ENCODE measurements at places on chromosomes 3 and 15.

- no peak for DNase-seq
Observed at GRCh38 chr3:58899159-58899952, 150.5 kb downstream of the CFAP20DC start.

- DNase-seq = no peak
Observed at GRCh38 chr3:63390710-63391230, 112.7 kb downstream of the SYNPR start.

- DNase-seq = no peak
Observed at GRCh38 chr3:110767838-110768237, 303.8 kb upstream of the NECTIN3 start.

DNA sequence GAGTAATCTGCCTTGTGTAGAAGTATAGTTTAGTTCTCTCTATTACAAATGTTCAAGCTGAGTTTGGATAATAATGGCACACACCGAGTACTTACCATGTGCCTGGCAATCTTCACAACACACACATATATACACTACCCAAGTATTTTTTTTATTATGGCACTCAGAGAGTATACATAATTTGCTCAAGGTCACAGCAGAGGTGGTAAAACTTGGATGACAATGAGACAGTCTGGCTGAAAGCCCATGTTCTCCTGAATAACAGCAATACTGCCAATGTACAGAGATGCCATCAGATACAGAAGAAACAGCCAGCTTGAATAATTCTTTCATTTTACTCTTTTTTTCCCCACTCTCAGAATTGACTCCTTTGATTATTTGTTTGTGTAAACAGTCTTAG, 460.0 kb downstream of the CNTN6 start:
- no peak for DNase-seq

DNA sequence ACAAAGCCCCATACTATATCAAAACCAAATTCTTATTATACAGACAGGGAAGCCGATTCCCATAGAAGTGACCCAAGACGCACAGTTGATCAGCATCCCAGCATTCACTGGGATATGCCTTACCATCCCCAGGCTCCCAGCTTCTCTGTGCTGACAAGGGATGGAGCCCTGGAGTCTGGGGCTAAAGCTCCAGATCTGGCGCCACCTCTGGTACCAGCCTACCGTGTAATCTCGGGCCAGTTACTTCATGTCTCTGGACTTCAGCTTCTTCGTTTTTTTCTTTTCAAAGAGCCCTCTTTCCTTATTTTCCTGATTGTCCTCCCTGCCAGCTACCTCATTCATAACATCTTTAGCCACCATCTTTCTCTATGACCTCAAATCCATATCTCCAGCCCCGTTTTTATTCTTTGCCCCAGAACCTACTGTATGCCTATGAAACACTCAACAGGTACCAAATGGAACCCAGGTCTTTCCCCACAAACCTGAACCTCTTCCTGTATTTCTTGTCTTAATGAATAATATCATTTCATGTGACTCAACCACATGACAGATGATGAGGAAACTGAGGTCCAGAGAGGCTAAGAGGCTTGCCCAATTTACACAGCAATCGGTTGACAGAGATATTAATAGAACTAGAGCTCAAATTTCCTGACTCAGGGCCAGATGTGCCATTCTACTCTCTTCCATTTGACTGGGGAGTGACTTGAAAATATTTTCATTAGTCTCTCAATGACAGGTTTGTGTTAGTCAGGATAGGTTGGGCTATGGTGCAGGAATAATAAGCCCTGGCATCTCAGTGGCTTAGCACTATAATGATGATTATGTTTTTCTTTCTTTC, 85.4 kb upstream of the TLE3 start:
- DNase-seq = no peak

DNA sequence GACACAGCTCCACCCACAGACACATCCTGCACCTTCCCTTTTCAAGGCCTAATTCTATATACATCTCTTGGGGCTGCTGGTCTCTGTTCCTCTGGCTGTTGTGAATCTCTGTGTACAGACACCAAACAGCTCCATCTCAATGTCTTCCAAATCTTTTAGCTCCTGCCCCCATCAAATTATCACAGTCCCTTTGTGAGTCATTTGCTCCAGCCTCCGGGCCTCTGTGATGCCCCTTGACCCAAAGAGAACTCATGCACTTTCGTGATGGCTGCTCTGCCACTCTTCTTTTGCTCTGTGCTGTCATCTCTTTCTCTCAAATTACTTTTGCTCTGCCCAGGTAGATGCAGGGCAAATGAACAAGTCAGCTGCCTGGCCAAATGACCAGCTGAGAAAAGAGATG, 369.0 kb upstream of the CDIN1 start:
- no peak for DNase-seq

GRCh38 chr3:128294999-128295468, 141.8 kb downstream of the EEFSEC start:
- DNase-seq = no peak

- DNase-seq = no peak
Observed at GRCh38 chr15:56723787-56724186, 9.5 kb downstream of the ZNF280D start.

DNA sequence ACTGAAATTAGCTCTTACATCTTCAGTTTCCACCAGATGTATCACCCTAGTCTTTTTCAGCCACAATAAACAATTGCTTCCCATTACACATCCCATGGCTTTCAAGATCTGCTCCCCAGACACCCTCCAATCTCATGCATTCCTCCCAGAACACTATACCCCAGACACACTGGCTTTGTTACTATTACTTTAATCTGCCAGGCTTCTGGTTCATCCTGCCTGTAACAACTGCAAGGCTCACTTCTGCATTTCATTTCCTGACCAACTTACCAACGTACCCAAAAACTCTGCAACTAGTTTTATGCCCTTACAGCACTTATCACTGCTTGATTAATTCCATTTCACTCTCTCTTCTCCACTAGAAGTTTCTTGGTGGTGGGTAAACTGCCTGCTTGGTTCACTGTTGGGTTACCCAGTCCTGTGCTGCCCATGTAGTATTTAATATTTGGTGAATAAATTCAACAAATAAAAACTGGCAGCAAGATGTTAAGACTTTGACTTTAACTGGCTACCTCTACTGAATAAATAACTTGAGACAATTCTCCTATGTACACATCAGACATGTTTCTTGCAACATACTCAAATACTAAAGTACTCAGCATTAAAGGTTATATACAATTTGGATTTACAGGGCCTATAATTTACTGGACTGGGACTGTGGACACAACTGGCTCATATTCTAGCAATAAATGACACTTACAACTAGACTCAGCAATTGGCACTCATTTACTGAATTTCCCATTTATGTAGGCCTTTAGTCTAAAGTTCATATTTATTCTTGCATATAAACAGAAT, 2.7 kb downstream of the RPL22L1 start:
- DNase-seq = no peak

GRCh38 chr3:24145981-24146822, 201.1 kb downstream of the NR1D2 start:
- DNase-seq = no peak

- DNase-seq = no peak
Observed at GRCh38 chr3:187774185-187774789, 29.0 kb upstream of the BCL6 start.

DNA sequence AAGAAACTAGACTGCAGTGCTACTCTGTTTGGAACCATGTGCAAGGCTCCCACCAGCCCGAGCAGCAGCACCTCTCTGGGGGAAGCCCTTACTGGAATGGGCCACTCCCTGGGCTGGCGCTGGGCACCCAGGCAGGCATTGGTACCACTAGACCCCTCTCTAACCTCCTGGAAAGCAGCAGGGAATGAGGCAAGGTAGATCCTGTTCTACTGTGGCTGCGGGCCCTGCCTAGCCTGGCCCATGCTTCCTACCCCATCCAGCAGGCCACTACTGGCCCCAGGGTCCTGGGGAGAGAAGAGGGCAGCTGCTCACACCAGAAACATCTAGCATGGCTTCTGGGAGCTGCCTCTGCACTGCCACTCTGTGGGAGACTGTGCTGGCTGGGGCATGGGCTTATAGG, 44.8 kb downstream of the MESD start:
- DNase-seq = no peak

- no peak for DNase-seq
Observed at GRCh38 chr3:181929501-181929900, 217.8 kb downstream of the SOX2 start.

- no peak for DNase-seq
Observed at GRCh38 chr15:95447486-95447885, 883.0 kb upstream of the NR2F2 start.

GRCh38 chr3:150583028-150583427, 20.1 kb upstream of the SELENOT start:
- DNase-seq = no peak

DNA sequence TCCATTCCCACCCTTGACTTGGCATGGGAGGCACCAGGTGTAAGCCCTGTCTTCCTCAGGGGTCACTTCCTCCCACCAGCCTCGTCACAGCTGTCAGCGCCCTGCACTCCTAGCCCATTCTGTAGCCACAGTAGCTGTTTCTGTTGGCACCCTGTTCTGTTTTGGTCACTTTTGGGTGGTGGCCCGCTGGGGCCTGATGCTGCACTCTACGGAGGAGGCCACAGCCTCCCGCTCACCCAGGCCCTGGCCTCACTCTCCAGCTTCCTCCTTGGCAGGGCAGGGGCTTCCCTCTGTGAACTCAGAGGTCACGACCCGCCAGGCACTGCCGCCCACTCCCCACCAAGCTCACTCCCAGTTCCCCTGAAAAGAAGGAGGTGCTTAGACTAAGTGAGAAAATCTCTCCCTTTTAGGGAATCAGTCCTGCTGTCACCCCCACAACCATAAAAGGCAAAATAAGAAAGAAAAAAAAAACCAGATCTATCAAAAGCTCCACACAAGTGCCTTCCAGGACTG, 68.4 kb downstream of the MGLL start:
- DNase-seq = no peak

DNA sequence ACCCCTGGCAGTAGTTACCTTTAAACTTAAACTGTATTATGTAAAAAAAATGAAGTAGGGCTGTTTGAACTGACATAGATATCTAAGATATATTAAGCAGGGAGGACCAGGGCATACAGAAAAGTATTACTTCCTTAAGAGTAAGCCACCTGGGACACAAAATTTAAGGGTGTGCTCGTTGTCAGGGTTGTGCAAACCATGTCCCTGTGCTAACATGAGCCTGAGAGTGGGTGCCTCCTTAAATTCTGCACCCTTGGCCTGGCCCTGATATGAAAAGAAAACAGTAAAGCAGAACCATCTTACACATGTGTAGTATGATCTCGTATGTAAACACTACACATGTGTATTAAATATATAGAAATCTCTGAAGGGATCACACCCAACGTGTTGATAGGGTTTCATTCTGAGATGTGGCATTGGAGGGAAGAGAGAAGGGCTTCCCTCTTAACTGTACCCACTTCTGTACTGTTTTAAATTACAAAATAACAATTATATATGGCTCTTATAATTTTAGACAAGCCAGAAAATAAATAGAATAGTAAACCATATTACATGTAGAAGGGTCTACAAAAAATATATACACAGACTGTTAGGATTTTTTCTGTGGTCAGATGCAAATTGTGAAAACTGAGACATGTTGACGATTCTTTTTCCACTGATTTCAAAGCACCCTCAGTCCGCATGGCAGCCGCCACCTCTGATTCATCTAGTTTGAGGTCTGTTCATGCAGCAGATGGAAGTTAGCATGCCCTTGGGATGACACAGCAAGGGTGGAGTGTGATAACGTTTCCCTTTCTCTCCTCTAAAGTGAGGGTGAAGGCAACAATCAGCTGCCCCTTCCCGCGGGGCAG, 400.8 kb upstream of the PROK2 start:
- no peak for DNase-seq

DNA sequence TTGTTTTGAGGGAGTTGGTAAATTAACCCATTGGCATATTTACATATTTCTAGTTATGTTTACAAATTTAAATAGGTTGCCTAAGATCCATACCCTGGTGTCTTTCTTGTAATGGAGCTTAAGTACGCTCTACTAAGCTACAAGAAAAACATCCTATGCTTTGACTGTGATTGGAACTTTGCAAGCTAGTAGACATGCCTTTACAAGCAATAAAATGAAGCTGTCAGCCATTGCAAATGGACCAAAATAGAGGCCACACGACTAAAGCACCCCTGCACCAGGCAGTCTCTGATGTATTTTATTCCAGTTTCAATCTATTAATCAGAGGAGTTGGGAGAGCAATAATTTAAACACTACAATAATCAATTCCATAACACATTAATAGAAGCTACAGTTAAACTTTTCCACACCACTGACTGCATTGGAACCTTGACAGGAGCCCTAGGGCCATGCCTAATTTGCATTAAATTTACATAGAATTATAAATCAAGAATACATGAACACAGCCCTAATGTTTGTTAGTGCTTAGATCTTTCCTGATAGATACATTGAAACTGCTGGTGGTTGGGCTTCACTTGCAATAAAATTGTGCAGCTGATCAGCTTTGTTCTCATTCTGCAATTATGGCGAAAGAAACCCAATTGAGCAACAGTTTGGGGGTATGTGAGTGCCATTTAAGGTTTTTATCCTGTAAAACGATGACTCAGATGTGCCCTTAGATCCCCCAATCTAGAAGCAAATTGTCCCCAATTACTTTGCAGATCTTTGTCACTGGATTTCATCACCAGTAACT, 360.1 kb downstream of the LSAMP start:
- DNase-seq = no peak

- DNase-seq = no peak
Observed at GRCh38 chr15:78691851-78692421, 50.9 kb upstream of the CHRNB4 start.

- DNase-seq = no peak
Observed at GRCh38 chr3:122520861-122521260, 6.1 kb upstream of the KPNA1 start.

Measured in T-helper 2 cell (primary cell).